ENCODE measurements at places on chromosomes 12 and 14.

DNA sequence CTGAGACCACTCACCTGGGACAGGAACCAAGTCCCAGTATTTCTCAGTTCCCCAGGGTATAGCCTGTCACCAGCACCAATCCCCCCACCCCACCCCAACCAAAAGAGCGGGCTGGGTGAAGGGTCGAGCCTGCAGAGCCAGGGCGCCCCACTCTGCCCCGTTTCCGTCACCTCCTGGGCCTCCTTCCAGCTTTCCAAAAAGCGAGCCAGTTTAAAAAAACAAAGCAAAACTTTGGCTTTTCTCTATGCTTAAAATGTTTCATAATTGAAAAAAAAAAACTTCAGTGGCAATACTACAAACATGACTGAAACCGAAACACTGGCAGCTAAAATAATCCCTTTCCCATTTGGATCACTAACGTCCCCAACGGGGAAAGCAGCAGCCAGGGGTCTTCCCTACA lies 7.5 kb downstream of the CAMKK2 start:
- peak; percentile 10 for DNase-seq

DNA sequence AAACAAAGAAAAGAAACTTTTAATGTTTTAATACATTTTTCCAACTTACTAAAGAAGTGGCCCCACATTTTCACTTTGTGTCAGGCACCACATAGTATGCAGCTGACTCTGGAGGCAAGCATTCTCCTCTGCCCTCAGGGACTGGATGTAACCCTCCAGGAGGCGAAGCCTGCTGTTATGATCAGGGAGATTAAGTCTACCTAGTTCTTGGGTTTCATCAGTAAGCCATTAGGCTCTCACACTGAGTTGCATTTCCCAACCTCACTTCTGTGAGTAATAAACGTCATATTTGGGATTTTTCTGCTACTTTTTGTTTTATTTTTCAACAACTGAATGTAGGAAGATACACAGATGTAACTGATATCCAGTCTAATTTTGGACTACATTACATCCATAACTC lies 101.2 kb upstream of the LRFN5 start:
- DNase-seq: no peak

DNA sequence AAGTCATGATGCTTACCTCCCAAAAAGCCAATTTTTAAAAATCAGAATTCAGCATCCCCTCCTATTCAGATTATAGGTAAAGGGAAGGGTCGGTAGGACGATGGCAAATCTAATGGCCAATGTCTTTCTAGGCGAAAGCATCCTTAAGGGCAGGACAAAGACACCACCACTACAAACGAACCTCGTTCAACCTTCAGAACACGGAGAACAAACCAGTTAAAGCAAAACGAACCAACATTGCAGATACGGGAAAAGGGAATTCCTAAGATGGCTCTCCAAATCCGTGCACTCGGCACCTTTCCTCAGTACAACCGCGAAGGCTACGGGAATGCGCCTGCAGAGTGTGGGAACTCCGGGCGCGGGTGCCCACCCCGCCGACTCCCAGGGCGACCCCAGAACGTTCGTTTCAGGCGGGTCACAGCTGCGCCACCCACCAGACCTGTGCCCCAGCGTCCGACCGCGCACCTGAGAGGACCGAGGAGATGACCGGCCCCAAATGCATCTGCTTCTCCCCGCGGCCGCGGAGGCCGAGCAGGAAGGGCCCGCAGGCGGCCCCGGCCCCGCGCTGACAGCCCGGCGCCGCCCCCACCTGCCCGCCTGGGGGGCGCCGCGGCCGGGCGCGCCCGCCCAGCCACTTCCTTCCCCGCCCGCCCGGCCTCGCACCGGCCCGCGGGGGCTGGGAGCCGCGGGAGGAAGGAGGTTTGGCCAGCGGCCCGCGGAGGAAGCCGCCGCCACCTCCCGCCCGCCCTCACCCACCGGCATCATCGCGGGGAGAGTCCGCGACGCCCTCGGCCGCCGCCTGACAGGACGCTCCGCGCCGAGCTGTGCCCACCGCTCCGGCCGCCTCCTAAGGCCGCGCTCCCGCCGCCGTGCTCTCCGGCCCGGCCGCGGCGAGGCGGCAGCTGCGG lies 578 bp downstream of the PPP1R13B start:
- peak; percentile 37 for DNase-seq

DNA sequence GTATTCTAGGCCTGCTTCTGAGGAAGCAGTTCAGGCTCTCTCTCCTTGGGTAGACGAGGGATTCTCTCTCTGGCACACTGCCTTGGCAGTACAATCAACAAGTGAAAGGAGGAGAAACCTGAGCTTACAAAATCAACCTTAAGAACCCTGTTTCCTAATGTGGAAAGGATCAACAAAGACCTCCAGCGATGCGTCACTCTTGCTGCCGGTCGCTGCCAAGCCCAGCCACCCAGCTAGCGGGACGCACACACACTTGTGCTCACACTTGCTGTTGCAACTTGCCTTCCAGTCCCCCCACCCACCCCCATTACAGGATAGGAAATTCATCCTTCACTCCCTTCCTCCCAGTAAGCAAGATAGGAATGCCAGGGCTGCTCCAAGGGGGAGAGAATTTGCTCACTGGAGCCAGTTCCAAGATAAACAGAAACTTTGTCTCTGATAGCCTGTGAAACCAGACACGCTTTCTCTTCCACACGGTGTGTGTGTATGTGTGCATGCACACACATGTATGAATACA lies 144.3 kb downstream of the BCL11B start:
- no peak for DNase-seq

- DNase-seq: peak; percentile 55
These were observed 28.8 kb upstream of the CEP83 start for GRCh38 chr12:94488463-94488862.

- peak; percentile 21 for DNase-seq
These were observed 259.1 kb downstream of the PCNX1 start for GRCh38 chr14:71166180-71166837.

DNA sequence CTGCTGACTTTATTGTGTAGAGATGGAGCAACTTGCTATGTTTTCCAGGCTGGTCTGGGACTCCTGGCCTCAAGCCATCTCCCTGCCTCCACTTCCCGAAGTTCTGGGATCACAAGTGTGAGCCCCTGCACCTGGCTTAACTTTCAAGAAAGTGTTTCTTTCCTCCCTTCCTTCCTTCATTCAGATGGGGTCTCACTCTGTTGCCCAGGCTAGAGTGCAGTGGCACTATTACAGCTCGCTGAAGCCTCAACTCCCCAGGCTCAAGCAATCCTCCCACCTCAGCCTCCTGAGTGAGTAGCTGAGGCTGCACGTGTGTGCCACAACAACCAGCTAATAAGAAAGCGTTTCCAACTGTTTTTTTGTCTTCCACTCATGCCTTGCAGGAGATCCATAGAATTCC lies 185.6 kb upstream of the AMIGO2 start:
- no peak for DNase-seq

- peak; percentile 71 for DNase-seq
These were observed 9.0 kb downstream of the ARHGDIB start for GRCh38 chr12:14952299-14952921.

GRCh38 chr12:2613326-2614073 lies 181.3 kb upstream of the FKBP4 start:
- peak; percentile 91 for DNase-seq

DNA sequence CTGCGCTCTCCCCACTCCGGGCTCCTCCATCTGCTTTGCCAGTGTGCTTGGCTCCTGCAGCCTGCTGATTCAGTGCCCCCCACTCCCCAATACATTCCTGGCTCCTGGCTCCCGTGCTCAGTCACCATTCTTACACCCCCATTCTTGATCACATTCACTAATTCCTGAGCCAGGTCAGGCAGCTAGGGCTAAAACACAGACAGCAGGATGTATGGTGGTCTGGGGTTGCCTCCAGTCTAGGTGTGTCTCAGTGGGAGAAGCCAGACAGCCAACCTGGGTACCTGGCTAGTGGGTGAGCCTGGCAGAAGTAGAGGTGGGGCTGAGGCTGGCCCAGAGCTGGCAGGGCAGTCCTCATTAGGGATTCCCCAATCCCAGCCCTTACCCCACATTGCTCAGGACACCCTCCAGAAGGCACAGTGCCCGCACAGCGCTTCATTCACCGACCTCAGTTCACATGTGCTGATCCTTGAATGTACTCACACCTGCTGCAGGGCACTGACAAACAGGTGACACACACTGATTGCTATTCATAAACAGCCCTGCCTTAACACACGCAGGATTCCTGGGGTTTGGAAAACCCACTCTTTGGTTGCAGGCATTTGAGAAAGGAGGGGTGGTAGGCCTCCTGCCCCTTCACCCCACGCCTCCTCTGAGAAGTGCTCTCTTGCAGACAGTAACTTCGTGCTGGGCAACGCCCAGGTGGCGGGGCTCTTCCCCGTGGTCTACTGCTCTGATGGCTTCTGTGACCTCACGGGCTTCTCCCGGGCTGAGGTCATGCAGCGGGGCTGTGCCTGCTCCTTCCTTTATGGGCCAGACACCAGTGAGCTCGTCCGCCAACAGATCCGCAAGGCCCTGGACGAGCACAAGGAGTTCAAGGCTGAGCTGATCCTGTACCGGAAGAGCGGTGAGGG lies 1.7 kb downstream of the KCNH3 start:
- no peak for DNase-seq

GRCh38 chr12:59803735-59804134 lies 207.9 kb downstream of the SLC16A7 start:
- DNase-seq: no peak

DNA sequence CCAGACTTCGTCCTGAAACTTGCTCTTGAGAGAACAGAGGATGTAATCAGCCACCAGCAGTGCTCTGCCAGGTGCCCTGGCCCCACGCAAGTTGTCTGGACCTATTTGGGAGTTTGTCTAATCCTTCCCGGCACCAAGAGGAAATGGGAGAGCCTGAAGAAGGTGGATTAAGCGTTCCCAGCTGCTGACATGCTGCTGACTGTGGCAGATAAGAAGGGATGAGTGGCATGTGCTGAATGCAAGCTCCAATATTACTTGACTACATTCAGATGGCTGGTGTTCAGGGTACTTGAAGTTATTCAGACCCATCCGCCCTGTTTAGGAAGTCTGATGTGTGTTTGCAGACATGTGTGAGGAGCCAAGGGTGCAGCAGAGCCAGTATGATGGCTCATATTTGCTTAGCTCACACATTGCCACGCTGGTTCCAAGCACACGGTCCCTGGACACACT lies 440.6 kb upstream of the CCDC196 start:
- no peak for DNase-seq

DNA sequence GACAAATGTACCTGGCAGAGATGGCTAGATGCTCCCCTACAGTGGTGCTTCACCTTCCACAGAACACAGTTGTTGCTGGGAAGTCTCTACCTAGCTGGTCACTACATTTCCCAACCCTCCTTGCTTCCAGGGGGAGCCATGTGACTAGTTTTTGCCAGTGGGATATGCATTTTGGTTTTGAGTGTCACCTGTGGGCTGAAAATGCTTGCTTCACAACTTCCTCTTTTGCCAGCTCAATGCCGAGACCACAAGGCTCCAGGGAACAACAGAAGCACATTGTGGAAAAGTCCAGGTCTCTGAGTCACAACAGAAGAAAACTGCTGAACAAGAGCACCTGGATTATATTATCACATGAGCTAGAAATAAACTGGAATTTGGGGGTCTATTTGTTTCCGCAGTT lies 48.5 kb upstream of the ARHGAP5 start:
- no peak for DNase-seq

DNA sequence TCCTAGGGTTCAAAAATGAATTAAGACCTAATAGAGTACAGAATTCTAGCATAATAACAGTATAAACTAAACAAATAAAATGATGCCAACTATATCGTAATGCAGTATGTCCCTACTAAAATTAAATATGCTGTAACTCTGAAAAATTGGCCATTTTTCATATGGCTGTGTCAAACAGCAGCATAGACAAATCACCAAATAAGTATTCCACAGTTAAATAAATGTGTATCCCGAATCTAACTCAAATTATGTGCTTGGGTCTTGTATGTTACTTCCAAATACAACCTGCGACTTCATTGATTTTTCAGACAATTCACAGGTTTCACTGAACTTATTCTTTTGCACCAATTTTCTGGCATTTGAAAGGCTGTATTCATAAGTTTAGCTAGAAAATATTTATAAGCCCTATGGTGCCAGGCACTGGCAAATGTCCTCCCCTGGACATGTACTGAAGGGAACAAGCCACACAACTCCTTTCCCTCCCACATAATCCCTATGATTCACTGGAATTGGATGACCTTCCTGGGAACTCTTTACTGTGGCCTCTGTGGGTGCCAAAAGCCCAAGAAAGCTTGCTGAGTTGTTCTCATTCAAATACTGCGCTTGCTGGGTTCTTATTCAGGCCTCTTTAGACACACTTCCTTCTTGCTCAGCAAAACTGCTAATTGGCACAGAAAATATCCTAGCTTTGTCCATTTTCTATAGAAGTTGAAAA lies 108.8 kb downstream of the KITLG start:
- no peak for DNase-seq
